ENCODE measurements at places on chromosomes 6 and 20.

GRCh38 chr20:51987812-51988211, 185.5 kb upstream of the SALL4 start:
- DNase-seq, result no peak

DNA sequence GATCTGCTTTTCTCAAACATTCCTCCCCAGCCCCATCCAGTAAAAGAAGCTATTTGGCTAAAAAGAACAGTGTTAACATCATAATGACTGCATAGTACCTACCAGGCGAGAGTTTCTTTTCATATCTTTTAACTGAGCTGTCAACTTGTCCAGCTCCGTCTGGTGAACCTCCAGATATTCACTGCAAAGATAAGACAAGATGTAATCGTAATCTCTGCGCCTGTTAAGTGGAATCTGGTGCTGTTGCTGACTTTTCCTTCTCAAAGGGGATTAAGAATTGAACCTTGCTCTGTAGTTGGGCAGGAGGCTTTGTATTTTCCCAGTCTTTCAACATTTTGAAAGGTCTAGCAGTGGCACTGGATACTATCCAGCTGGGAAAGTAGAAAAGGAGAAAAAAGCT, 63.0 kb downstream of the RIPOR2 start:
- no peak for DNase-seq

GRCh38 chr6:36714511-36714910, 16.9 kb downstream of the RAB44 start:
- no peak for DNase-seq

DNA sequence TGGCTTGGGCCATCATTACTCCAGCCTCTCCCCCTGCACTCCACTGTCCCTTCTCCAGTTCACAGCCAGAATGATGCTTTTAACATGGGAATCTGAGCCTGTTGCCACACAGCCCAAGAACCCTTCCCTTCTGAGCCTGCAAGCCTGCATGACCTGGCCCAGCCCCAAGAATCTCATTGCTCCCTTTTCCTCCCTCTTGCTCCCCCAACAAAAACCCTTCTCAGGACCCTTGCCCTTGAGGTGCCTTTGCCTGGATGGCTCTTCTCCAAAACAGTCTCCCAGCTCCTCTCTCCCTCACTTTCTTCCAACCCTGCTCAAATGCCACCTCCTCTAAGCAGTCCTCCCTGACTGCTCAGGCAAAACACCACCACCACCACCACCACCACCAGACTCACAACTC, 157.2 kb downstream of the ANKRD60 start:
- no peak for DNase-seq

DNA sequence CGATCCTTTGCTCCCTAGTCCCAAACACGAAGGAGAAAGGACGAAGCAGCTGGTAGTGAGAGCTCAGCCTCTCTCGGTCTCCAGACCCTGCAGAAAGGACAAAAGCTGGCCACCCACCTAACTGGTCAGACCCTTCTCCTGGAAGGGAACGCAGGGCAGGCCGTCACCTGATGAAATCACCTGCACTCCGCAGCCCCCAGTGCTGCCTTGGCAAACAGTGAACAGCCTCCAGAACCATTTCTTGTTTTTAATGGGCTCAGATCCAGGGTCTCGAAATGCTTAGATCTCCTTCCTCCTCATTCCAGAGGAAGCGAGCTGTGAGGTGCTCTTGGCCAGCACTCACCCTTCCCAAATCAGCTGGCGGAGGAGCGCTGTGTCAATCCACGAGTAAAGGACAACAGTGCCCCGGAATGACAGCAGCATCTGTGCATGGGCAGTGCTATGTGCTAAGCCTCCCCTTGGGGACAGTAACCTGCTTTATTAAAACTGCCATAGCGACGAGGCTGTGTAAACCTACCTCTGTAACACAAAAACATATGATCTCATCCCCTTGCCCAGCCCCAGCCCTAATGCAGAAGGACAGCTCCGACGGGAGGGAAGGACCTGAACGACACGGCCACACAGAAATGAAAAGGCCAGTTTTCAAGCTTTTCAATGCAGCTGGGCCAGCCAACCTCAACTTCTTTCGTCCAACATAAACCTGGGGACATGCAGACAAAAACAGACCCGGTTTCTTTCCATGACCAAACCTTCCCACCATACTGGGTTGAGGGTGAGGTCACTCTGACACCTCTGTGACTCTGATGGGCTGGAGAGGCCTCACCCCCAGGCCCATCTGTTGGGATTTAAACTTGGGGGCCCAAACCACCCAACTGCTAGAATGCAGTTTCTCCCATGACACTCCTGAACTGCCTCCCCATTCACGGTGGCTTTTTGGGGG, 43.3 kb downstream of the SULF2 start:
- DNase-seq, result no peak

DNA sequence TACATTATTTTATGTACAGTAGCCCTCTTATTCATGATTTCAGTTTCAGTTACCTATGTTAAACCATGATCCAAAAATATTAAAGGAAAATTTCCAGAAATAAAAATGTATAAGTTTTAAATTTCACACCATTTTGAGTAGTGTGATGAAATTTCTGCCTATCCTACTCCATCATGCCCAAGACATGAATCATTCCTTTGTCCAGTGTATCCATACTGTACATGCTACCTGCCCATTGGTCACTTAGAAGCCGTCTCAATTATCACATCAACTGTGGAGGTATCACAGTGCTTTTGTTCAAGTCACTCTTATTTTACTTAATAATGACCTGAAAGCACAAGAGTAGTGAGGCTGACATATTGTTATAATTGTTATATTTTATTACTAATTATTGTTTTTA, 32.3 kb upstream of the PLCB4 start:
- no peak for DNase-seq

DNA sequence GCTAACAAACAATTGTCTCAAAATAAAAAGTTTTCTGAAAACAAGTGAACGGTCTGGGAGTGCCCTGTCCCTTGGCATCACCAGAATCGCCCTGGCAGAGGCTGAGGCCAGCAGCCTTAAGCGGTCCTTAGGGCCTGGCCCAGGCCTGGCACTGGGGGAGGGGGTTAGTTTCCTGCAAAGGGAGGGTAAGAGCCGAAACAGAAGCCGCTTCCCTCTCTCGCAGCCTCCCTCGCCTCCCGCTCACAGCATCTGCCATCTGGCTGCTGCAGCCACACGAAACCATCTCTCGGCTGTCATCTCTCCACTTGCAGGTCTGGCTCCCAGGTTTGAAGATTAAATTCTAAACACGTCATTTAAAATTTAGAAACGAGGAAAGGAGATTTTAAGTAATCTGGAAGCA, 31.5 kb downstream of the PMEPA1 start:
- DNase-seq, result no peak

- no peak for DNase-seq
These were observed 73.7 kb downstream of the LYRM2 start for GRCh38 chr6:89564752-89565427.

- DNase-seq, result no peak
These were observed 100.3 kb downstream of the EDN3 start for GRCh38 chr20:59400708-59401107.

GRCh38 chr20:5757949-5758348, 7.7 kb downstream of the SHLD1 start:
- DNase-seq, result no peak

DNA sequence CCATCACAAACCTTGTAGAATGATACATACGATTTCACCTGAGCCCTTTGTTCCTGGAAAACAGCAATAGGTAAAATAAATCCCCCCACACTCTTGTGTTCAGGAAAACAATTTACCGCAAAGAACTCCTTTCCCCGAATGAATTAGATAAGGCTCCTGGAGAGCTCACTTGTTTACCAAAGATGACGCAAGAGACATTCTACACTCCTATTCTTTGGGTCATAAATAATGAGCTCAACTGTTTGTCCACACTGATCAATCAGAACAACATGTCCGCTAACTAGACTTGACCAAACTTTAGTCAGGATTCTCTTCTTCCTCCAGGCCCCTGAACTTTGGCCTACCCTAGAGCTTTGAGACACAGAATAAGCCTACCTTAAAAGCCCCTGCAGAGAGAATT, 271.9 kb upstream of the OPRM1 start:
- DNase-seq, result no peak

DNA sequence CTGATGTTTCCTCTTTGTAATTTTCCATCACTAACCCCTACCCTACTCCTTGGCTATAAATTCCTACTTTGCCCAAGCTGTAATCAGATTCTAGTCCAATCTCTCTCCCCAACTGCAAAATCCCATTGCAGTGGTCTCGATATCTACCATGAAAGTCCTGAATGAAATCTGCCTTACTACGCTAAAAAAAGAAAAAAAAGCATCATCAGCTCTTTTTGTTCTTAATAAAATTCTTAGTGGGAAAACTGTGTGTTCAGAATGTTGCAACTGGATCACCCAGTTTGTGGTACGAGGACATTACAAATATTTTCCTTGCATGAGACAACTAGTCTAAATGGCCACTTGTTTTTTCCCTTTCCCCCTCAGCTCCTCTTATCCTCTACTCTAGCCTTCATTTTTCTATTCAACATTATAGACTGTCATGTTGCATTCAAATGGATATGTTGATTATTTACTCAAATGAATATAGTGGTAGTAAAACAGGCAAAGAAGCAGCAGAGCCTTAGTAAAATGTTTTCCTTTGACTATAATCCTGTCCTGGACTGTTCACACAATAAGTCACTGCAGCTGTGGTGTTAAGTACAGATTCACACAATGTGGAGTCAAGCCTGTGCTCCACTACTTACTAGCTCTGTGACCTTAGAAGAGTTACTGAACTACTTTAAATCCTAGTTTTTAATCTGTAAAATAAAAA, 527.1 kb upstream of the MARCKS start:
- DNase-seq, result no peak

DNA sequence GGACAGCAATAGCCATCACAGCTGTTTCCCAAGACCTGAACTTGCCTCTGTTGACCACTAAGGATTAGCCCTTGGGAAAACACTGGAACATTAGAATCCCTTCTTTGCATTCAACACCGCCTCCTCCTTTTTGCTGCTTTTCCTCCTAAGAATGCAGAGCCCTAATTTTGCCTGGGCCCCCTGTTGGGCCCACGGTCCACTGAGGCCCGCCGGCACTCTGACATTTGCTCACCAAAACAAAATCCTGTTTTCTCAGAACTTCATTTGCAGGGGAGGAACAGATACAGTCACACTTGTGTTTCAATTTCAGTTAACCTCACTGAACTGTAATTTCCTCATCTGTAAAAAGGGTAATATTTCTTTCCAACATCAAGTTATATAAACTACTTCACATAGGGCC, 116.0 kb upstream of the JARID2 start:
- no peak for DNase-seq

- no peak for DNase-seq
These were observed 24.5 kb upstream of the SMIM29 start for GRCh38 chr6:34273242-34273805.

- DNase-seq, result no peak
These were observed 7.2 kb downstream of the LMBRD1 start for GRCh38 chr6:69789578-69789977.

- no peak for DNase-seq
These were observed 75.9 kb upstream of the GATA5 start for GRCh38 chr20:62551407-62552323.

GRCh38 chr20:49608752-49609670, 41.1 kb upstream of the PTGIS start:
- DNase-seq, result peak; percentile 59

DNA sequence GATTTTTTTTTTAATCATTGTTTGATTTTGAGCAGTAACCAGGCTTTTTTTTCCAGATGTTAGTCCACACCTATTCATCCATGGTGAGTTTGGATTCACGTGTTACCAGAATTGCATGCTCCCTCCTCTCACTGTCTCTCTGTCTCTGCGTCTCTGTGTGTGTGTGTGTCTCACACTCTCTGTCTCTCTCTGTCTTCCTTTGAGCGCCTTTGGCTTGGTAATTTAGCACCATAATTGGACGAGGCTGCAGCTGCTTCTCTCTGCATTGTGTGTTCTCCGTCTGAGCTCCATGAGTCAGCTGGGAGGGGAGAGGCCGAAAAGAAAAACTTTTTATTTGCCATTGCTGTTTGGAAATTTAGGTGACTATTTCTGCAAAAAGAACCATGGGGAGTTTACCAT, 3.4 kb downstream of the TFAP2B start:
- no peak for DNase-seq

DNA sequence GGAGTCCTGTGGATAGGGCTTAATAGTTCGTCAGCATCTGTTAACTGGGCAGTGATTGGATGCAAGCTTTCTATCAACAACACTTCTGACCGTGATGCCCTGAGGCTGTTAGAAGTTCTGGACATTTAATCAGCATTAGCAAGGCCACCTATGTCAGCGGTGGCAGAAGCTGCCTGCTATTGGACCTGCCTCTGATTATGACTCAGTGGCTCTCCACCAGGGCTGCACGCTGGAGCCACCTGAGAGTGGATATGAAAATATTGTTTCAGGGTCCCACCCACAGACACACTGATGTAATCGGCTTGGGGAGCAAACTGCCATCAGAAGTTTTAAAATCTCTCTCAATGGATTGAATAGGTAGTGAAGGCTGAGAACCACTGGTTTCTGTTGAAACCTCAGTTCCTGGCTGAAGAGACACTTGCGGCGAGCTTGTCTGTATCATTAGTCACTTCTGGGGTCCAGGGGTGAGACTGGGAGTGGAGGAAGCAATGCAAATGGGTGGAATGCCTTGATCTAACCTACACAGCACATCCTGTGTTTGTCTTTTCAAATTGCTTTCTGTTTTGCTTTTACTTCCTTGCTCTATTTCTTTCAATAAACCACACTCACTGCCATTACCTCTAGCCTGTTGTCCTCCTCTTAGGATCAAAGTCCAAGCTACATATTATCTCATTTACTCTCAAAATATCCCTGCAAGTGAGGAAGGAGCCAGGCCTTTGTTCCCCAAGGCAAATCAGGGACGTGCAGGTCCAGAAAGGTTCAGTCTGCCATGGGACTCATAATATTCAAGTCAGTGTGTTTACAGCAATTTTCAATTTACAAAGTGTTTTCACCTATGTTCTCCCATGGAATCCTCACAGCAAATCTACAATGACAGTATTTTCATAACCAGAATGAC, 4.2 kb downstream of the CLIC5 start:
- peak; percentile 48 for DNase-seq

DNA sequence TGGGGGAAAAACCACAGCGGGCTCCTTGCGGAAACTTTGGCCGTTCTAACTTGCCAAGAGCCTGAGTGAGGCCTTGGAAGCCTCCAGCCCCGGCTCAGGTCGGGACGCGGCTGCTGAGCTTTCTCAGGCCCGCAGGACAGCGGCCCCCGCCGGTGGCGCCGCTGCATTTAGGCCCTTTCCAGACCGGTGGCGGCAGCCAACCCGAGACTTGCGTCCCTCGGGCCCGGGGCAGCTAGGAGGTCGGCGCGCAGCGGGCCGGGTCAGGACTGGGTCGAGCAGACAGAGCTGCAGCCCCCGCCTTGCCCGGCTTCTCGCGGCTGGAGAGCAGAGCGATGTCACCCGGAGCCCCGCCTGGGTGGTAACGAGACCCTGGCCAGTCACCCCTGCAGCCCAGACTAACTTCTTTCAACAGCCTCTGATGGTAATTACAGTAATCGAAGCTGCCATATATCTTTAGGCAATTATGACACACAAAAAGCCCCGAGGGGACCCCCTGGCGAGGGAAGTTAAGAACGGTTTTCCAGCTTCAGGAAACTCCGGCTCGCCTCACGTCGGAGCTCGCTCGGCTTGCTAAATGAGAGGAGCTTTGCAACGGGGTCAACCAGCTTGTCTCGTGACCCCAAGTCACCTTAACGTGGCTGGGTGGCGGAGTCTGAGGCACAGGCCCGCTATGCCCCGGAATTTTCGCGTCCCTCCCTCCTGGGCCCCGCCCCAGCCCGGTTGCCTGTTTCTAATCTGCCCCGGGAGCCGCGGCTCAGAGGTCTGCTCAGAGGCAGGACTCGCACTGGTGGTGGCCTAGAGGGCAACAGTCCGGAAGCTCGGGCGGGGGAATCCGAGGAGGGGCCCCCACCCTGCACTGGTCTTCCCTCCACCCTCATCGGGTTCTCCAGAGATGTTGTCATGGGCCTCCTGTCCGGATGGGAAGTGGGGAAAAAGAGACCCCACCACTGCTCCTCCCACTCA, 3.0 kb downstream of the NR2E1 start:
- DNase-seq, result no peak
